ENCODE measurements at places on chromosomes 1 and 21.

DNA sequence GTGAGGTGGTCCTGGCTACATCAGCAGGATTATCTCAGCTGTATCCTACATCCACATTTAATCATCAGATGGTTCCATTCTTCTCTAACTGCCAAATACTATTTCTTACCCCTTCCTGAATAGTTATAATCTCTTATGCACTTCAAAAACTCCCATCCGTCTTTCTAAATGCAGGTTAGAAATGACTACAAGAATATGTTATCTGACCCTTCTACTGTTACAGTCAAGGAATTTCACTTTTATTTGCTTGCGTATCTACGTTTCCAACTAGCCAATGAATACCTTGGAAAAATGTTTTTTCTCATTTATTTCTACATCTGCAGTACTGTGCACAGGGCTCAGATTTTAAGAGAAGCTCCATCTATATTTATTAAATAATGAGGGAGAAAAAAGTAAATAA lies 709.9 kb downstream of the KCNT2 start:
- no peak for DNase-seq

DNA sequence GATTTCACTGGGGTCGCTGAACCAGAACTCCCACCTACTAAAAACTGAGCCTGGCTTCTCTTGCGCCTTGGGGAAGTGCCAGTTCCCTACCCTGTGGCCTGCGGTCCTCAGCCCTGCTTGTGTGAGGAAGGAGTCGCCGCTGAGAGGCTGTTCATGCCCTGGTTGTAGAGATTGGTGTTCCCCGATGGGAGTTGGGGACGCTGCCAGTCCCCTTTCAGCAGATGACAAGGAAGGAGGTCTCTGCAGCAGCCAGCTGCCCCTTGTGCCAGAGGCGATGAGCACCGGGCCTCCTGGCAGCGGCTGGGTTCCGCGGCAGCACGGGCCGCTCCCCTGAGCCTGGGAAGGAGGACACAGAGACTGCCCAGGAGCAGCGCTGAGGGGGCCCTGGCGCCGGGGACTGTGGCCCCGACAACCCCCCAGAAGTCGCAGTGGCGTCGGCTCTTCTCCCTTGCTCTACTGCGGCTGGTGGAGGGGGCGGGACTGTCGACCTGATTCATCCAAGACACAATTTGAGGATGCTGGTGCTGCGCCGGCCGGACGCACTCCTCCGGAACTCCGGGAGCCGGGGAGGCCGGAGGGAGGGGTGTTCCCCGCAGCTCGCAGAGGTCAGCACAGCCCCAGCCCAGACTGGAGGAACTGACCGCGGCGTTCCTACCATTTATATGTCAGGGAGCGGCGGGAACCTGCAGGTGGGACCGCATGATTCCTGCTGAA lies 12.0 kb upstream of the ADORA3 start:
- DNase-seq: peak; percentile 22

DNA sequence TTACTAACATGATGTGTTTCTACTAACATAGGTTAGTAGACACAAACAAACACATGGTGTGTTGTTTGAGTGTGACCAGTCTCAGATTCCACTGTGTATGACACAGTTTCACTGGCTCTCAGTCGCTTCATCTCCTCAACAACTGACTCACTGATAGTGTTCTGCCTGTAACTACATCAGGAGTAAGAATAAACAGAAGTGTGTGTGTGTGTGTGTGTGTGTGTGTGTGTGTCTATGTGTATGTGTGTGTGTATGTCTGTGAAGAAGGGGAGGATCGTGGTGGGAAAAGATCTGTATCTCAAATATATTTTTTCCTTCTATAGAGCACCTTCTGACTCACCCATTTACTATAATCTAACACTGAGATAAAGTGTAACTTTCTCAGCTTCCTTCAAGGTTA lies 391.0 kb downstream of the PTPRC start:
- no peak for DNase-seq

DNA sequence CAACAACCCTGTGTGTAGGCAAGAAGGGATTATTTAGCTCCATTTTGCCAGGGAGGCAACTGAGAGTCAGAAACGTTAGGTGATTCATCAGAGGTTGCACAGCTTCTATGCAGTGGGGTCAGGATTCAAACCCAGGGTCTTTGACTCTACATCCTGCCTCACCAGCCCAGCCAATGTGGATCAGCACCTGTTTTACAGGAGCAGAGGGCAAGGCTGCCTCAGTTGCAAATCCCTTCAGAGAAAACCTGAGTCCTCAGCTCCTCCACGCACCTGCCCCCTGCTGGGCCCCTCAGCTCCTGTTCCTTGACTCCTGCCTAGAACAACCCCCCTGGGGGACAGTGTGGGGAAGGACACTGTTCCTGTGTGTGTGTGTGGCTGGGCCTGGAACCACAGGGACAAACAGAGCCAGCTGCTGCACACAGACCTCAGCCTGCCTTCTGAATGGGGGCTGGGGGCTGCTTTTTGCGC lies 61.6 kb downstream of the LRRN2 start:
- DNase-seq: no peak

DNA sequence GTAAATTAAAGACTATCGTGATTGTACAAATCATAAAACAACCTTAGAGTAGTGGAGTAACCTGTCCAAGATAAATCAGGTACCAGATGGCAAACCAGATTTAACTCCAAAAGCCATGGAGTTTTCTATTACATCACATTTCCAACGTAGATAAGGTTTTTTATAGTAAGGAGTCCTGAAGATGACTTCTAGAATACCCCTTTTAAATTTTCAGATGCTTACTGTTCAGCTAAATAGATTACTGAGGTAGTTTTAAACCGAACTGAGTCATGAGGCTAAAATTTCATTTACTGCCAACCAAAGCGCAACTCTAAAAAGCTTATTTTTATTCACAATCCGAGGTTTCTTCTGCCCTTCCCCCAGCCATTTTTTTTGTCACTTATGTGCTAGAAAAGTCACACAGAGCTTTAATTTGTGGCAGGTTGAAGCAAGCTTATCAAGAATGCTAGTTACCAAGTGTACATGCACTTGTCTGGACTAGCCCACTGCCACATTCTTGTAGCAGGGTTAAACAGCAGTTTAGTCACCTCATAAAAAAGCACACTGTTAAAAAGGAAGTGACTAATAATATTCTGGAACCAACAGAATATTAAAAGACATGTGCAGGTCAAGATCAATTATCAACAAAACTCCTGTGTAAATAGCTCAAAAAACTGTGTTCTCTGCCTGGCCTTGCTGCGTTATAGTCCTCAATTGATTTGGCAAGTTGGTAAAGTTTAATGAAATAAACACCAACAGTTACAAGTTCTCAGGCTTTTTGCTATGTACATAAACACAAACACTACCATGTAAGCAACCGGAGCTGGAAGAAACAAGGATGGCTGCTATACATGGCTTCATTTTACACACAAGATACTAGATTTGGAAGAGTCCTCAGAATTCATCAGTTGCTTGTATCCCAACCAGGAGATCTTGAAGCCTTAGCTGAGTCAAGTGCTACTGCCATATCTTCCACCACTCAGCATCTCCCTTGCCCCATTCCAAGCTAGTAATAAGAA lies 180.3 kb upstream of the DMRTA2 start:
- no peak for DNase-seq

GRCh38 chr1:36247538-36247937 lies 23.3 kb downstream of the THRAP3 start:
- DNase-seq: peak; percentile 60

GRCh38 chr1:55387145-55387544 lies 172.0 kb upstream of the USP24 start:
- DNase-seq: no peak

- no peak for DNase-seq
Observed at GRCh38 chr21:45615145-45615711, 28.3 kb upstream of the PCBP3 start.

GRCh38 chr1:245810789-245811337 lies 656.1 kb downstream of the KIF26B start:
- no peak for DNase-seq

DNA sequence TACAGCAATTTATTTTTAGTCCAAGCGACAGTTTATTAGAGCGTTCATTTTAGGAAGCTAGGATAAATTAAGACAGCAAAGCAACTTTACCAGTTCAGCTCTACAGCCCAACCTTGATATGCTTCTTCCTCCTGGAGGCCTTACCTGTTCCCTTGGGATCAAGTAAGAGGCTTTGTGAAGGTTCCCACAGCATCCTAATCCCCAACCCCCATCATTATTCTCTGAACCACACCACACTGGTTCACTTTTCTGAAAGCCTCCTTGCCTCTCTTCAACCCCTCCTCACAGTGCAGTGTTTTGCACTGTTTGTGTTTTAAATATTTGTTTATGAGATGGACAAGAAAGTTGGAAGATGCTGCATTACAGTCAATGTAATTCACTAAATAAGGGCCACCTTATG lies 126.3 kb upstream of the CXADR start:
- no peak for DNase-seq

GRCh38 chr1:31010086-31010989 lies 55.2 kb downstream of the PUM1 start:
- no peak for DNase-seq

GRCh38 chr1:26782521-26783212 lies 5.1 kb upstream of the PIGV start:
- no peak for DNase-seq

DNA sequence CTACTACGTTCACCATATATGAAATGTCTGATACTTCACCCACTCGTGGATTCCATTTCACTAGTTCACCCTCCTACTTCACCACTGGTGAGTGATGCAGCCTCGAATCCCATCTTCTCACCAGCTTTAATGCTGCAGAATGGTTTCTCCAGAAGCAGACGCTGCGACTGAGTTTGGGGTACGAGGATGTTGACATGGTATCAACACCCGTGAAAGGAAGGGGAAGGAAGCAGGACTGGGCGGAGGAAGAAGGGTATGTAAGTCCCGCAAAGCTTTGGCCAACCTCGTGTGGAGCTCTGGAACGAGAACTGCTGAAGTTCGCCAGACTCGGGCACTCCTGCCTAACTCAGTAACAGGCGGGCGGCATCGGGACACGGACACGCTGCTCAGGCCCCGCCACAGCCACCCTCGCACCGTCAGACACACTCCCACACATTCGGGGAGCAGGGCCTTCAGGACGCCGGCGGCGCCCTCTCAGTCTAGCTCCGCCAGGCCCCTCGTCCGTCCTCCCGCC lies 833 bp upstream of the DIP2A start:
- DNase-seq: peak; percentile 69

DNA sequence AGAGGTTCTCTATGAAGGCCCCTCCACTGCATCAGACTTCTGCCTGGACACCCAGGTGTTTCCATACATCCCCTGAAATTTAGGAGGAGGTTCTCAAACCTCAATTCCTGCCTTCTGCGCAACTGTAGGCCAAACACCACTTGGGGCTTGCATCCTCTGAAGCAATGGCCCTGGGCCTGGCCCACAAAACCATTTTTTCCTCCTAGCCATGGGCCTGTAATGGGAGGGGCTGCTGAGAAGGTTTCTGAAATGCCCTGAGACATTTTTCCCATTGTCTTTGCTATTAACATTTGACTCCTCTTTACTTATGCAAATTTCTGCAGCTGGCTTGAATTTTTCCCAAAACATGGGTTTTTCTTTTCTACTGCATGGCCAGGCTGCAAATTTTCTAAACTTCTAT lies 37.9 kb upstream of the PTPRC start:
- DNase-seq: no peak

DNA sequence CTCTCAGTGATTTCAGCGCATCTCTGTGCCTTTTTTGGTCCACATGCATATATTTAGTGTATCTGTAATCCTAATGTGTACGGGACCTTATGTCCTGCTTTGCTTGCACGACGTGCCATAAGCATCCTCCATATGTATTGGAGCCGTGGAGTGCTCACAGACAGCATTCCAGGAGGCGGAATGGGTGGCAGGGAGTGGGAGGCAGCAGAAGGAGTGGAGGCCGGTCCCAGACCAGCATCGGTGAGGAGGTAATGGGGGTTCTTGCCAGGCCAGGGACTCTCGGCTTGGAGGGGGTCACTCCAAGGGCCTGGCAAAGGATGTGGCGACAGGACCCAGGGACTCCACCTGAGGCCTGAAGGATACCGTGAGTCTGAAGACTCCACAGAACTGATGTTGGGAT lies 185.0 kb downstream of the CAMTA1 start:
- DNase-seq: no peak

DNA sequence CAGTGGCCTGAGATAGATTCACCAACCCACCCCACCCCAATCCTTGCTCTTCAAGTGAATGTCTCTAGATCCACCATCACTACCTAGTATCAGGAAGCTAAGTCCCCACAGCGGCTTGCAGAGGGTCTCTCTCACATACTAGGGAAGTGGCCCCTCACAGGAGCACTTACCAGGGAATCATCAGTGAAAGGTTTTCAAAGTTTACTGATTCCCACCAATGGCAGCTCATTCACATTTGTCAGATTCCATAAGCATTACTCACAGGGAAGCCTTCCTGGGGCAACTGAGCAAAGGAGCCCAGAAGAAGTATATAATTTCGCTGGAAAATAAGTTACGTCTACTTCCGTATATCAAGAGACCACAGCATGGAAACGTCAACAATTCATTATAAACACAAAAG lies 120.8 kb downstream of the GREM2 start:
- no peak for DNase-seq

- DNase-seq: no peak
Observed at GRCh38 chr1:192488058-192488457, 87.5 kb upstream of the RGS1 start.

- DNase-seq: no peak
Observed at GRCh38 chr1:102978874-102979273, 129.4 kb downstream of the COL11A1 start.

DNA sequence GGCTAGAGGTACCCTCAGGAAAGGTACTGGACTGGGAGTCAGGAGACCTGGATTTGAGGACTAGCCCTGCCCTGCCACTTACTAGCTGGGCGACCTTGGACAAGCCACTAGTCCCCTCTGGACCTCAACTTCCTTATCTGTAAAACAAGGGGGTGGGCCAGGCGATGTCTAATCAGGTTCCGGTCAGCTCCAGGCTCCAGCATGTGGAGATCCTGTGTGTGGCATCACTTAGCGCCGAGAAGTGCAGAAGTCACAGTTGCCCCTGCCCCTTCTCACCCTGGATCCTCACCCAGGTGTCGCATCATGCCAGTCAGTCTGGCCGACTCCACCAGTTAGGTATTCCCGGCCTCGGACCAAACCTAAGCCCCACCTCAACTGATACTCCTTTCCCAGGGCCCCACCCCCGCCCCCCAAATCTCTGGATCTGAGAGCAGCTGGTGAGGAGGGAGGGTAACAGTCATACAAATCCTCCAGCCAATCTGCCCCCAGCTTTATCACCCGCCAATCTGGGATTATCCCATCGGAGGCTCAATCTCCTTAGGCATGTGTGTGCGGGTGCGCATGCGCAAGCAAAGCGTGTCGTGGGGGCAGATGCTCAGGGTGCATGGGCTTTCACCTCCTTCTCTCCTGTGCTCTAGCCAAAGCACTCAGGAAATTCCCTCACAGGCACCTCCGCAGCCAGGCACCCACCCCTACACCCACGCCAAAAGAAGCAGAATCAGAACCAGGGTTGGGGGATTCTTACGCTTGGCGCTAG lies 5.4 kb downstream of the CELF3 start:
- no peak for DNase-seq

- no peak for DNase-seq
Observed at GRCh38 chr1:1391225-1391624, 7.9 kb downstream of the CCNL2 start.

- no peak for DNase-seq
Observed at GRCh38 chr1:47161298-47162040, 24.2 kb downstream of the CYP4A22 start.
